ENCODE measurements at places on chromosomes 1 and 21.

DNA sequence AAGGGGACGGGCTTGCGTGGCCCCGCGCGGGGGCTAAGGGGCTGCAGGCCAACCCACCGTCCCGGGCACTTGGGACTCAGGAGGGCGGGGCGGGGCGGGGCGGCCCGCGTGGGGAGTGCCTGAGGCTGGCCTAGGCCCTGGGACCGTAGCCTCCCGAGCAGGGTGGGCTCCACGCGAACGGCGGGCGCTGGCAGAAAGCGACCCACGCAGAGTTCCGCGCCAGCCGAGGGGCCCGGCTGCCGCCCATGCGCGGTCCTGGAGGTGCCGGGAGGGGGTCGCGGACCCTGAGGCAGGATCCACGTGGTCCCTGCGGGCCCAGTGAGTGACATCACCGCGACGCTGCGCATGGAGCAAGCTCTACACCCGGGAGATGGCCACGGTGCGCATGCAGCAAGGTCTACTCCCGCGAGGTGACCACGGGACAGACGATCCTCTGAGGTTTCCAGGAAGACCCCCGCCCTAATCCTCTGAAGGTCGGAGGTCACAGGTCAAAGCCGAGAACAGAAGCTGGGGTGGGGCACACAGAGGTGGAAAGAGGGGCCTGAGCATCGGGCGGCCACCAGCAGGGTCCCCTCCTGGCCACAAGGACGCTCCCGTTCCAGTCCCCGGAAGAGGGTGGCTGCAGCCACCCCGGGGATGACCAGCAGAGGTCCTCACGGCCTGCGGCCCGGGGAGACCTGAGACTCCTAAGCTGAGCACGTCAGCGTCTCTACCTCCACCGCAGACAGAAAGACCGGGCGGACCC is 13.5 kb upstream of the SLC19A1 start:
- DNase-seq, result peak; percentile 86

- DNase-seq, result no peak
Observed at GRCh38 chr1:23408797-23409290, 15.7 kb downstream of the TCEA3 start.

- no peak for DNase-seq
Observed at GRCh38 chr21:35720208-35720731, 340.1 kb downstream of the SETD4 start.

GRCh38 chr21:33121715-33122475 is 52.0 kb downstream of the OLIG1 start:
- no peak for DNase-seq

GRCh38 chr1:16677552-16678431 is 11.0 kb upstream of the RNU1-3 start:
- peak; percentile 84 for DNase-seq

- no peak for DNase-seq
Observed at GRCh38 chr1:221698579-221699349, 43.1 kb downstream of the DUSP10 start.

- DNase-seq, result peak; percentile 93
Observed at GRCh38 chr1:119080586-119080985, 59.9 kb downstream of the WARS2 start.

- no peak for DNase-seq
Observed at GRCh38 chr1:47682198-47682597, 244.4 kb downstream of the FOXD2 start.

DNA sequence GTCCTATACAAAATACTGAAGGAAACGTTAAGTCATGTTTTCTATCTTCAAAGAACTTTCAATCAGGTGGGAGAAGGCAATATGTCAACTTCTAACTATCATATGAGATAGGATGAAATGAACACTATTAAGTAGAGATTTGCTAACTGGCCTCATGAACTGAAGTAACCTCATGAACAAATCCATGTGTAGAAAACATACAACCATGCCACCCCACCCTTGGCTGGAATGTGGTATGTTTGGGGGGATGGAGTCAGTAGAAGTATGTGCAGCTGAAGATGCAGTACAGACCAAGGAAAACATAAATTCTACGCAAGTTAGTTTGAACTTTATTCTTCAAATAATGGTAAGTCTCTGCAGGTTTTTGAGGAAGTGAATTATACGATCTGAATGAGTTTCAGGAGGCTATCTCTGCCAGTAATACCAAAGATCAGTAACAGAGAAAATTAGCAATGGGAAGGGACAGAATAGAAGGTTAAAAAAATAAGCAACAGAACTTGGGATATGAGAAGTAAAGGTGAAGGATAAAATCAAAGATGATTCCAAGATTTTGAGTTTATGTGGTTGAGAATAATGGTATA is 4.5 kb downstream of the TRMT1L start:
- DNase-seq, result no peak

DNA sequence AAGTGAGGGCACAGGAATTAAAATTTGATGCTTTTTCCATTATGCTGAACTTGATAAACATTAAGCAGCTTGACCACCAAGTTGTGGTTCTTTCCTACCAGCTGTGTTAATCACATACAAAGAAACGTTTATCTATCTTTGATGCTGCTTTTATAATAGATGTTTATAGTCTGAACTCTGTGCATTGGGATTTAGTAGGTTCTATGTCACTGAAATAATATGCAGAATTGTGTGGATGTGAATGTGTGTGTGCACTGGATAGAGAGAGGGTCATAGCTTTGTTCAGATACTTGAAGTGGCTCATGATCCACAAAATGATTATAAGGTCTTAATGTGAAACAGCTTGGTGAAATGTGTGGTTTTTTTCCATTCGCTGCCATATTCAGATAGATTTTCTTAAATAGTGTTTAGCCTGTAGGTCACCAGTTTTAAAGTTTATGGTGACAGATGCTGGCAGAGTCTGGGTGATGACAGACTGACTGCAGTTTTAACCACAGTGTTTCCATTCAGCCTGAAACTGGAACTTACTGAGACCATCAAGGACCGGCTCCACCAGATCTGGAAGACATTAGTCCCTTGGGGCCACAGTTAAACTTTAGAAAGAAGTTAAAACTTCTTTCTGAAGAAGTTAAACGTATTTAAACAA is 10.2 kb downstream of the DDI2 start:
- no peak for DNase-seq

- DNase-seq, result no peak
Observed at GRCh38 chr21:25862112-25862511, 127.3 kb downstream of the GABPA start.

GRCh38 chr1:203480525-203481084 is 5.0 kb downstream of the PRELP start:
- peak; percentile 96 for DNase-seq

GRCh38 chr1:19122668-19123067 is 87.4 kb downstream of the UBR4 start:
- DNase-seq, result no peak

GRCh38 chr1:57218487-57219079 is 205.3 kb downstream of the DAB1 start:
- no peak for DNase-seq

DNA sequence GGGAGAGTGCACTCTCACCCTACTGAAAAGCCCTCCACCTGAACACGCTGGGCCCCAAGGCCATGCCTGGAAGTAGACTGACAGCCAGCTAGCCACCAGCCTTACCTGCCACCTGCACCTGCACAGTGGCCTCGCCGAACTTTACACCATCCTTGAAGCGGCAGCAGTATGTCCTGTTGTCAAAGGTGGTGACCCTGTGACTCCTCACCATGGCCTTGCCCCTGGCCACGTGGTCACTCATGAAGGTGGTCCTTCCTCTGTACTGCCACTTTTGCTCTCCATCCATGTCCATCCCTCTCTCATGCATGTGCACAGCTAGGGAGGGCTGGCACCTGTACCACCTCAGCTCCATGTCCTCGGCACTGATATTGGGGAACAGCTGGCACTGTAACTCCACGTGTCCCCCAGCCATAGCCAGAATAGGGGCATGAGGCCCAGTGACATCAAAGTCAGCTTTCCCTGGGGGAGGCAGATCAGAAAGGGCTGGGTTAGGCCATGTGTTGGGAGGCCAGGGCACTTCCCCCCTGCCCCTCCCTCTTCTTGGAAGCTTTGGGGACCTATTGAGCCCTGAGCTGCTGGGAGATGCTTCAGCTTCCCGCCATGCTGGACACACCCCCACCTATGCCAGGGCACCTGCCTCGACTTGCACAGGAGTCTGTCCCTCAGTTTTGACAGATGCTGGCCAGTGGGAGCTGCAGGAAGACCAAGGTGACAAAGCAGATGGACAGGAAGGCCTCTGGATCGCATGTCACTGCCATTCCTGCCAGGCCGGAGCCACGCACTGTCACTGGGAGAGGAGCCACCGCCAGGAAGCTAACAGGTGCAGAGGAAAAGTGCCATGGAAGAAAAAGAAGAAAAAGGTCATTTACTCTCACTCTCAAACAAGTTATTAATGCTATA is 24.6 kb downstream of the RNF187 start:
- DNase-seq, result no peak

DNA sequence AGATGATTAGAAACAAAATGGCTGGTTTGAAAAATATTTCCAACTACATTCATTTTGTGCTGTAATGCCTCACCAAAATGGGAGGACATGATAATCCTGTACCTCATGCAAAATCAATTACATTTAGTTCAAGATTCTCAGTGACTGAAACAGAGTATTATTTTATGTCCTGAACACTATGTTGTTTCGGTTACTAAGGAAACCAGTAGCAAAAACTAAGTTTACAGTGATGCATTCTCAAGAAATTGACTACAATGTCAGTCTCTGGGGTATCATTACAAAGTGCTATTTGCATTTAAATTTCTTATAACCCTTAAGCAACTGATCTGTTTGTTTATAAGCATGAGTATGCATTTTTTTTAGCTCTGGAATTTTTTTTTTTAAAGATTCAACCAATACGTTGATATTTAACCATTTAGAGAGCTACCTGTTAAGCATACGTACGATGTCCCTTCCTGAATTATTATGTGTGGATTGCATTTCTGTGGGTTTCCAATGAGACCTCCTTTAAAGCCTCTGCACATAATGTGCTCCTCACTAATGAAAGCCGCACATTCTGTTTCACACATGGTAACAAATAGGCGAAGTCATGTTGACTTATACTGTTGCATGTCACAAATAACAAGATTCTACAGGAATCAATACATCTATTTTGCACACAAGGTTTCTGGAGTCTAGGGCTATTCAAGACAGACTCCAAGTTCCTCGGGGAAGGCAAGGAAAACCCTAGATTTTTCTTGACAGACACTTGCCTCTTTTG is 1035.7 kb downstream of the ADGRL2 start:
- DNase-seq, result no peak

- no peak for DNase-seq
Observed at GRCh38 chr1:41431490-41432350, 52.8 kb downstream of the EDN2 start.

DNA sequence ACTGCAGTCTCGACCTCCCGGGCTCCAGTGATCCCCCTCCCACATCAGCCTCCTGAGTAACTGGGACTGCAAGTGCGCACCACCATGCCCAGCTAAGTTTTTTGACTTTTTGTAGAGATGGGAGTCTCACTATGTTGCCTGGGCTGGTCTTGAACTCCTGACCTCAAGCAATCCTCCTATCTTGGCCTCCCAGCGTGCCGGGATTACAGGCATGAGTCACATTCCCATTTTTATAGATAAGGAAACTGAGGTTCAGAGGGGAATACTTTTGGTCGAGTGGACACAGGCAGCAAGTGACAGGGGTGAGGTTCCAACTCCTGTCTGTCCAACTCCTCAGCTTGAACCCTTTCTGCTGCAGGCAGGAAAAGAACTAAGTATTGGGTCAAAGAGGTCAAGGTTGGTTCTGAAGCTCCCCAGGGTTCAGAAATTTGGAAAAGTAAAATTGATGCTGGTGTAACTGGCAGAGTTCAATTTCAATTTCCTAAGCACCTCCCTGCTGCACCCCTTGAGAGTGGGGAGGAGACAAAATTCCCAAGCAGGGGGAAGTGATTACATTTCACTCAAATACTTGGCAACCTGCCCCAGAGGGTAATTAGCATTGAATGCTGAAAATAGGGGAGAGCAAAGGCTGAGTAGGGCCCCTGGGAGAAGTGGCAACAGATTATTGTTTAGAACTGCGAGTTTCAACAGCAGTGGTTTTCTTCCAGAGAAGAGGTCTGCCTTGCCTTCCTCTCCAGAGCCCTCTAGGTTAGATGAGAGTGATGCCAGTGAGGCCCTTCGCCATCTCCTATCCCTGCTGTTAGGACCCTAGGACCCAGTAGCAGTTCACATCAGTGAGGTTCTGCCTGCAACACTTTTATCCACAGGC is 17.5 kb upstream of the ALPL start:
- DNase-seq, result no peak

- peak; percentile 61 for DNase-seq
Observed at GRCh38 chr1:203340112-203340790, 10.7 kb downstream of the FMOD start.

GRCh38 chr1:10628685-10629084 is 153.9 kb downstream of the PEX14 start:
- DNase-seq, result no peak

GRCh38 chr1:178506669-178507068 is 6.2 kb upstream of the TEX35 start:
- DNase-seq, result no peak

- DNase-seq, result no peak
Observed at GRCh38 chr21:41369105-41369919, 7.5 kb downstream of the MX2 start.

GRCh38 chr1:8597455-8597854 is 220.0 kb downstream of the RERE start:
- no peak for DNase-seq

DNA sequence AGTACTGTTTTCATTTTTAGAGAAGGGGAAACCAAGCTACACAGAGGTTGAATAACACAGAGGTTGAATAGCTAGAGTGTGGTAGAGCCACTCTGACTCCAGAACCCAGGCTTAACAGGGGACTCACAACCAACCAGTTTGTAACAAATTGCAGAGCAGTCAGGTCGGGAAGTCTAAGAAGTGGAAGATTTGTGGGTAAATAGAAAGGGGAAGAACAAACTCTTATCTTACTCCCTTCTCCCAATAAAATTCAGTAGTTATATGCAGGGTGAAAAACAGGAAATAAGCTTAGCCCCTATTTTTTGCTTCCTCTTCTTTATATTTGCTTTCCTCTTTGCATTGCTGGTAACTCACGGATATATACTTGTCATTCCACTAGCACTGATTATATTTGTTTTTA is 23.2 kb downstream of the CDC42 start:
- DNase-seq, result no peak

GRCh38 chr1:42822800-42823392 is 5.7 kb upstream of the SVBP start:
- DNase-seq, result no peak

- no peak for DNase-seq
Observed at GRCh38 chr1:85568151-85568550, 12.4 kb upstream of the CCN1 start.

- DNase-seq, result no peak
Observed at GRCh38 chr1:17097787-17098186, 21.5 kb downstream of the PADI2 start.
